EL (cell line): ENCODE measurements at places on chromosomes 11 and 22.
A peak's percentile ranks its signal among the peaks of the same experiment; 100 is the strongest.

- no peak for DNase-seq
Measured at GRCh38 chr11:62505440-62506091, 41.0 kb downstream of the AHNAK start.

GRCh38 chr11:13110929-13111812 is 102.1 kb downstream of the RASSF10 start:
- peak; percentile 64 for DNase-seq

- no peak for DNase-seq
Measured at GRCh38 chr11:7787239-7787638, 9.5 kb downstream of the OR5P2 start.

DNA sequence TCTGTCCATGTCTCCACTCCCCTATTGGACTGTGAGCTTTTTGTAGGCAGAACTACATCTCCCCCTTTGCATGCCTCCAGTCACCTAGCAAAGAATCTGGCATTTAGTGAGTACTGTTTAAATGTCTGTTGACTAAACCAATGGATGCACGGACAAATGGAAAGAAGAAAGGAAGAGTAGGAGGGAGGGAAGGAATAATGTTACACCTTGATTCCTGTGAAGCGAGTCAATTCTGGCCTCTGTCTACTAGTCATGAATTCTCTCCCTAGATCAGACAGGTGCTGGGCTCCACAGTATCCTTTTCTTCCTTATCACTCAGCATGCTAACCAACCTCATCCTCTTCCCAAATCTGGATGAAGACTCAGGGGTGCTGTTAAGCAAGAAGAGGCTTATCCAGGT is 33.6 kb downstream of the GALNT18 start:
- DNase-seq = no peak

DNA sequence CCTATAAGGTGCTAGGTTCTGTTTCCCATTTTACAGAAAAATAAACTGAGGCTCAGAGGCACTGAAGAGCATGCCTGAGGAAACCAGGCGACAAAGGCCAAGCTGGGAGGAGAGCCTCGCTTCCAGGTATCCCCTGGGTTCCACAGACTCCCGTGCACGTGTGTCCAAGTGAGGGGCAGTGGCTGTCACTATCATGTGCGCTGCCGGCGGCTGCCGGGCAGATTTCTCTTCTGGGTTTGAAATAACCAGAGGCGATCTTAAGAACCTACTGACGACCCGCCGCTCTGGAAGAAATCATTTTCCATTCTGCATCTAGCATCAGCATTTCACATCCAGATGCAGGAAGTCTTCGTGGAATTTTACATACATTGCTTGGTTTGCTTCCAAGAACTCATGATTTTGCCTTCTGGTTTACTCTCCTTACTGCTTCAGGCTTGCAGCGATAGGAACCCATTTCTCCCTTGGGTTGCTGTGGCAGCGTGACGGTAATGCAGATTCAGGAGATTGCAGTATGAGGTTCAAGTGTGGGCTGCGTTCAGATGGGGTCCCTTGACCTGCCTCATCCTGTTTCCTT is 28.6 kb downstream of the ARHGAP8 start:
- no peak for DNase-seq

DNA sequence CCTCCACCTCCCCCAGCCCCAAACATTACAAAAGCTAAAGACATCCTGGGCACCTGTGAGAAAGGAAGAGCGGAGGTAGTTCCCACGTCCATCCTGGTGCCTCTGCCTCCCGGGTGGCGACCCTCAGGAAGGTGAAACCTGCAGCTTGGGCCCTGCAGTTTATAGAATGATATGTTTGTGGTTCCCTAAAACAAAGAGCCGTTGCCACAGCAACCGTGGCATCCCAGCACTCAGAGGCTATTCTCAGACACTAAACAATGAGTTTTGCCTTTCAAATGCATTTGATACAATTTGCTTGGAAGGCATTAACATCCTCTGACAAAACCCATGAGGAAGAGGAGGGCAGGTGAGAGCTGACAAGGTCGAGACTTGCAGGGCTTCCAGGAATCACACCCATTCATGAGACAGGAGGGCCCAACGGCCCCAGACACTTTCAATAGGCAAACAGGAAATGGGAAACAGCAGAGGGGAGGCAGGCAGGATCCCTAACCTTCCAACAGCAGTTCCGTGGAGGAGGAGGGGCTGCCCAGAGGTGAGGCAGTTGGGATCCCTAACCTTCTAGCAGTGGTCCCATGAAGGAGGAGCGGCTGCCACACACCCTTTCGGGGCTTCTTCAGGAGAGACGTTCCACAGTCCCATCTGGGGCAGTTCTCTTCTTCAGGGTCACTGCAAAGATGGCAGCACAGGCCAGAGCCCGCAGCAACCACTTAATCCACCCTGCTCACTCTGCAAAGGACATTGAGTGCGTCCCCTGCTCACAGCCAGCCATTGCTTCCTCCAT is 379.2 kb downstream of the SHANK2 start:
- no peak for DNase-seq

DNA sequence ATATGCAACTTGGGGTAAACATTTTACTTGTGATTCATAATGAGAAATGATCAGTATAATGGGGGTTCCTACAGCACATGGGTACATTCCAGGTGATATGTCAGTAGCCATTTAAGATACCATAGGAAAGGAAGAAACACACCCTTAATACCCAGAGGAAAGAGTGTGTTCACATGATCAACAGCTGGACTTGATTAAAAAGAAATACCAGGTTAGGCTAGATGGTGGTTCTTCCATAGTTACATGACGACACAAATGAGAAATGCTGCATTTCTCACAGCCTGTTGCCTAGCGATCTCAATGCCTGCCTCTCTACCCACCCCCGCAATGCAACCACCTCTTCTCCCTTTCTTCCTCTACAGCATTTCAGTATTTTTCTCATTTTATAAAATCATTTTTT is 96.8 kb downstream of the TTC28 start:
- DNase-seq = peak; percentile 75

- DNase-seq = no peak
Measured at GRCh38 chr22:29825578-29825977, 12.5 kb downstream of the ASCC2 start.

GRCh38 chr11:29324328-29324727 is 692.5 kb downstream of the KCNA4 start:
- DNase-seq = no peak

DNA sequence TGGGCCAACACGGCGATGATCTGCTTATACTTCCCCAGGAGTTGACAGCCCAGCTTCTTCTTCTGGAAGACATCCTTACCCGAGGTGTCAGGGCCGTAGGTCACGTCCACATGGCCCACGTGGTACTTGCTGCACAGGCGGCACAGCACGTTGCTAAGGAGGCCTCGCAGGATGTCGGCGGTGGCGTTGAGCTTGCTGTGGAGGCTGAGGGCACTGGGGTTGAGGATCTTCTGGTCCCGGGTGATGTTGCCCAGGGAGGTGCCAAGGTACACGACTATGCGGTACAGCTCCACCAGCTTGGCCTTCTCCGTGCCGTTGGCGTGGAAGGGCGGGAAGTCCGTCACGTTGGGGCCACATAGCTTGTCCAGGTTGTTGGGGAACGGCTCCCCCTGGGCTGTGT is 2.9 kb downstream of the LIF start:
- DNase-seq = no peak

DNA sequence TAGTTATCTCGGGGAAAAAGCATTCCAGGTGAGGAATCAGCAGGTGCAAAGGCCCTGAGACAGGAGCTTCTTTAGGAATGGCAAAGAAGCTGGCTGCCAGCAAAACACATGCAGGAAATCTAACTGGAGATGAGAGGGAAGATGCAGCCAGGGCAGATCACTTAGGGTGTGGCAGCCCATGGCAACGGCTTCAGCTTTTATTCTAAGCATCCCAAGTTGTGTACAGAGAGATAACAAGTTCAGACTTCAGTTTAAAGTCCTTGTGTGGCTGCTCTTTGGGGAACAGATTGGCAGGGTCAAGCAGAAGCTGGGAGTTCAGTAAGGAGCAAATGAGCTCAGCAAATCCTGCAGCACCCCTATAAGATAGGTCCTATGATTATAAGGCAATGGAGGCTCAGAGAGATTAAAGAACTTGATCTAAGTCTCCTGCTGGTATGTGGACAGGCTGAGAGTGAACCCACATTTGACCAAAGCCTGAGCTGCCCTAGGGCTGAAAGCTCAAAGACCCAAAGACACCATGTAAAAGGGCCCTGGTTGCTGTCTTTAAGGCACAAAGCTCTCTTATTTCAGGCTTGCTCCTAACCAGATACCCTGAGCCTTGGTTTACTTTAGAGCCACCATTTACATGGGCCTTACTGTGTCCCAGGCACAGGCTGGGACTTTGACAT is 466.8 kb downstream of the SOX6 start:
- DNase-seq = no peak

- no peak for DNase-seq
Measured at GRCh38 chr11:6850526-6850925, 5.0 kb downstream of the OR10A5 start.

GRCh38 chr11:84887055-84887629 is 740.0 kb downstream of the DLG2 start:
- peak; percentile 43 for DNase-seq

- DNase-seq = no peak
Measured at GRCh38 chr11:19785265-19785664, 72.6 kb downstream of the NAV2 start.

DNA sequence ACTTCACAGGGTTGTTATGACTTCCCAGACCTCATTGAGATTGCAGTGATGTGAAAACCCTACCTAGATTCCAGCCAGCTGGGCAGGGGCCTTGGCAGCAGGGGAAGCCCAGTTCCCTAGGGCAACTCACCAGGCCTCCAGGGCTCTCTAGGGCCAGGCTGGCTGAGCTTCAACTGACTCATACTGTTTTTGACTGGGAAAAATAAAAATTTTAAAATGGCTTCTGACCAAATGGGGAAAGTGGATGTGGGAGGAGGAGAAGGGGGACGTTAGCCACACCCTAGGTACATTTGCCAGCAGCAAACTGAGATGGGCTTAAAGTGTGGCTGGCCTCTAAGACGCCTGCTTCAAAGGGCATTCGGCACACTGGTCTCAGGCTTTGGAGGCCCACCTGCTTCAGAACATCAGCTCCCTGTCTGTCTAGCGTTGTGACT is 39.0 kb downstream of the BMAL1 start:
- peak; percentile 81 for DNase-seq
